T-cell (primary cell): ENCODE measurements at places on chromosomes 3 and 15. TPM values are rescaled to one million over a fixed set of nuclear protein-coding genes. Genes with fewer than 3 reads are reported as not detected.

The ZNF280D gene
- total RNA-seq, result 34.4 TPM

The HTR3D gene
- not detected for total RNA-seq

The MOBP gene
- total RNA-seq, result not detected

The ABHD10 gene
- total RNA-seq, result 28.1 TPM

The ERICH6 gene
- total RNA-seq, result not detected

The SH2D7 gene
- total RNA-seq, result not detected

The PIERCE2 gene
- not detected for total RNA-seq

The DZIP1L gene
- not detected for total RNA-seq

The ZBBX gene
- not detected for total RNA-seq

The TGM4 gene
- total RNA-seq, result not detected

The CDCP1 gene
- 0.36 TPM for total RNA-seq

GRCh38 chr15:56805466-56806147 lies 72.3 kb upstream of the ZNF280D start:
- no peak for DNase-seq

GRCh38 chr3:123126653-123127052 lies 59.8 kb downstream of the PDIA5 start:
- no peak for DNase-seq

- no peak for DNase-seq
These were observed 46.9 kb upstream of the PPP2R3A start for GRCh38 chr3:135918600-135918999.

- DNase-seq, result no peak
These were observed 55.5 kb downstream of the MYO1E start for GRCh38 chr15:59317211-59317610.

GRCh38 chr15:34240537-34240936 lies 15.7 kb downstream of the EMC4 start:
- no peak for DNase-seq

DNA sequence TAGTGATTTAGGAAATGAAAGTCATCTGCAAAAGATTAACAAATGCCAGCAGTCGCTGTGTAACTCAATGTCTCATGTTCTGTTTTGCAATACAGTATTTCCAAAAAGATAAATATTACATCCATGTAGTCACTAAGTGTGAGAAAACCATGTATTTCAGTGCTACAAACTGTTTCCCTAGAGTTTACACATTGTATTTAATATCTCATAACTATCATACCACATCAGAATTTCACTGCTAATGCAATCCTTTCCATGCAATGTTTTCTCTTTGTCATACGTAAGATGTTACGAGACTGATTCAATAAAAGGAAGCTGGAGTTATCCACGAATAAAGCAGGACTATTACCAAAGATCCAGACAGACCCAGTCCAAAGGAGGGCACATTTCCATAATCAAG lies 269.4 kb downstream of the GBE1 start:
- DNase-seq, result no peak

DNA sequence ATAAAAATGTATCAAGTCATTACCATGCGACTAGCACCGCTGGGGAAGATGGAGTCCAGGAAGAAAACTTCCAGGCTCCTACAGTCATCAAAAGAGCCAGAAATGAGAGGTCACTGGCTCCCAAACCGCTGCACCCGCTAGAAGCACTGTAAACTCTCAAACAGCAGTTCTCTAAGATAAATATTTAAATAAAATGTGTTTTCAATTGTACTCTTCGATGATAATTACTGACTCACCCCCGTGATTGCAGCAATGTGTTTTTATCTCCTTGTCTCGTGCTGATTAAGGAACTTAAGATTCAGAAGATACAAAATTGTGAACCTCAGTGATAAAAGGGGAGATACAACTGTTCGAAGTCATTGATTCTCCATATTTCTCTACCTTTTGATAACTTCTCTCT lies 45.8 kb upstream of the FOXP1 start:
- DNase-seq, result no peak

DNA sequence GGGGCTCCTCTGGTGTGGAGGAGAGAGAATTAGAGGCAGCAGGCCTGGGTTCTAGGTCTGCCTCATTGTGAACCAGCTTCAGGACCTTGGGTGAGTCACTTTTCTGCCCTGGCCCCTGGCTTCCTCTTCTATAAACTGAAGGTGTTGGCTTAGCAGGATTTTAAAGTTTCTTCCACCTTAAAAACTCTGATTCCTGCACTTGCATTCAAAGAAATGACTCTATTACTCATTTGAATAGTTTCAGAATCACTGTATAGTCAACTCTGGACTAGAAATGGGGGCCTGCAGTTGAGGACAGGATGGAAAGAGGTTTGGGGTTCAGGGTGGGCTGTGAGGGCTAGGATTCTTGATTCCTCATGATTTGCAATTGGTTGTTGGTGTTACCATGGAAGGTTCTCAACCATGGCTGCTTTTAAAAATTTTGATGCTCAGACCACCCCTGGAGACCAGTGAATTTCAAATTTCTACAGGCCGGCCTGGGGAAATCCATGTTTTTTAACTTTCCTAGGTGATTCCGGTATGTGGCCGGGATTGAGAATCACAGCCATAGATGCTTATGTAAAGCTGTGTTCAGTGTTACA lies 19.9 kb downstream of the SMAD3 start:
- DNase-seq, result no peak

- DNase-seq, result no peak
These were observed 53.5 kb downstream of the TLNRD1 start for GRCh38 chr15:81054236-81054635.

GRCh38 chr3:171468296-171468906 lies 8.2 kb upstream of the TNIK start:
- DNase-seq, result no peak

DNA sequence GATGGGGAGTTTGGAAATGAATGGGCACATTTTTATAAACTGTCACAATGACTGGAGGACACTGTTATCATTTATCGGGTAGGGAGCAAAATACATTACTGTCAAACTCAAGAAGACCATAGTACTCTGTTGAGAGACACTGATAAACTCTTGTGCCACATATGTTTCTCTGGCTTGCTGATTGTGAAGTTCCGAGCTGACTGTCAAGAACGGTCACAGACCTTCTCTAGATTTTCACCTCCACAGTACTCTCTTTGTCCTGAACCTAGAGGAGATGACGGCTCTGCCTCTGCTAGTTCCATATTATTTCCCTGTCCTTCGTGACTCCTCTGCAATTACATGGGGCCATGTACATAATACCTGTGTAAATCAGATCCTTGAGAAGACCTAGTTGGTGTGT lies 451.9 kb downstream of the LPP start:
- no peak for DNase-seq

DNA sequence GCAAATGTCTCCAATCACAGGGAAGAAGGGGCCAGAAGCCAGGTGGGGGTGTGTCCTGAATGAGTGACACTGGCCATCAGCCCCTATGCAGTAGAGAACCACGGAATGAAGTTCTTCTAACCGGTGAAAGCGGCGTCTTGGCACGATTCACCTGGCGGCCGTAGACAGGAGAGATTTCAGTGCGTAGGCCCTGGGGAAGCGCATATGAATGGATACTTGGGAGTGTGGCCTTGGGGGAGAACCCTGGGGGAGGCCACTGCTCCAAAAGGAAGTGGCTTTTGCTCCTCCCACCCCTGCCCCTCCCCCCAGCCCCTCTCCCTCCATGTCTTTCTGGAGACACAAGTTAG lies 43.6 kb downstream of the RBPMS2 start:
- no peak for DNase-seq

DNA sequence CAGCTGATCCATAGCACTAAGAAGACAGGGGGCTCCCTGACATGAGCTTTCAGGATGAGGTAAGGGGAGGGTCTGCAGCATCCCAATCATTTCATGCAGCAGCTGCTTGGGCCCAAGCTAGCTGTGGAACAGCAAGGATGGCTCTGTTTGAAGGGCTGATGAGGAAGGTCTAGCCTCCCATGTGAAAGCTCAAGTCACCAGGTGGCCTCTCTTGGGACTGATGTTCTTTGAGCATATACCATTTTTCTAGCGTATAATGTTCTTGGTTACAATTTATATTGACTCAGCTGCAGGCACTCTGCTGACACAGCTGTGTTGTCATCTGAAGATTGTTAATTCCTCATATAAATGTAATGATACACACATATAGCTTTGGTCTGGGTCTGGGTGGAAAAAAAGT lies 87.0 kb downstream of the CD200R1L start:
- DNase-seq, result no peak
